ENCODE measurements at places on chromosomes 7 and 10.

- no peak for DNase-seq
These were observed 211.8 kb downstream of the FRMD4A start for GRCh38 chr10:14118953-14119352.

GRCh38 chr10:33353853-33354252 is 19.4 kb upstream of the NRP1 start:
- DNase-seq, result no peak

DNA sequence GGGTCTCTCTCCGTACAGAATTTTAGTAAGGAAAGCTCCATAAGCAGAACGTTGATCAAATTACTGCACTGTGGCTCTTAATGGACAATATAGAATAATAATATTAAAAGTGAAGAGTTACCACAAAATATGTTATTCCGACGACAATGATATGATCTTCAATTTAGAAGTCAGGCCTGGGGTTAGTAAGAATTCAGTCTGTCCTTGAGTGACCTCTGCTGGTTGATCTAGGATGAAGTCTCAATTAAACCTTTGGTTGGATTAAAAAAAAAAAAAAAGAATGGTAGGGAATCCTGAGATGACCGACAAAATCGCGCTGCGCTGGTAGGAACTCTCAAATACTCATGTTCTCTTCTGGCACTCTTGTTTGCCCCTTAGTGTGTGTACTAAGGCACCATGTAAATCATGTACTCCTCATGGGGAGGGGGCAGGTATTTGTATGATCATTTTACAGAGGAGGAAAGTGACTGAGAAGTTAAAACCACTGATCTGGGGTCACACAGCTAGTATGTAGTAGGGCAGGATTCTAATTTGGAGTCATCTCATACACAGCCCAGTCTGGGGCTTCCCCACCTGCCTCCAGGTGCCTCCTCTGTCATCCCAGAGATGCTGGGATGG is 161.3 kb upstream of the NPVF start:
- no peak for DNase-seq

GRCh38 chr10:88984525-88984924 is 6.1 kb upstream of the FAS start:
- DNase-seq, result no peak

- no peak for DNase-seq
These were observed 31.3 kb downstream of the LYZL2 start for GRCh38 chr10:30598105-30598776.

- DNase-seq, result no peak
These were observed 261.1 kb upstream of the CSTF2T start for GRCh38 chr10:51960494-51960895.

DNA sequence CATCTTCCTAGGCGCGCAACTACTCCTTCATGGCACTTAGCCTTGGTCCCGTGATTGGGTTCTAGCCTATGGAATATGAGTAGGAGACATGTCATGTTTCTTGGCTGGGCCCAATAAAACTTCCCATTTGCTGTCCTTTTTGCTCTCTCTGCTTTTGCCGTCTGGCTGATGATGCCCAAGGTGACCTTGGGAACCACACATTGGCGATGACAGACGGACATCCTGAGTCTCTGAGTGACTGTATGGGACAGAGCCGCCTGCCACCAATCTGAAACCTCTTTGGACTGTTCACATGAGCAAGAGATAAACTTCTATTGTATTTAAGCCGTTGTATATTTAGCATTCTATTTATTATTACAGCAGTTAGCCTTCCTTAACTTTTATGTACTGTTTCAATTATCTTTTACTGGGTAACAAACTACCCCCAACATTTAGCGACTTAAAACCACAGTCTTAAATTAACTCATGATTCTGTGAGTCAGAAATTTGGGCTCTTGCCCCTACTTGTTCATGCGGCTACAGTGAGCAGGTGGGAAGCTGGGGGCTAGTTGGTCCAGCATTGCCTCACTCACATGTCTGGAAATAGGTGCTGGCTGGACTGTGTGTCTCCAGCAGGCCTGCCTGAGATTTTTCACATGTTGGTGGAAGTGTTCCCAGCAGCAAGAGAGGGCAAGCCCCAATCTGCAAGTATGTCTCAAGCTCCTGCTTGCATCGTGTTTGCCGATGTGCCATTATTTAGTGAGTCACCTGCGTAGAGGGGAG is 71.7 kb downstream of the NOD1 start:
- no peak for DNase-seq

GRCh38 chr10:49613882-49614241 is at the start of gene CHAT:
Gene CHAT (plus strand): TSS chr10:49614037. CDS start chr10:49614190, 153 bp downstream.
- no peak for DNase-seq

- no peak for DNase-seq
These were observed 20.0 kb upstream of the ARPC1A start for GRCh38 chr7:99305473-99306260.

- DNase-seq, result no peak
These were observed 80.7 kb upstream of the PDCD4 start for GRCh38 chr10:110790913-110791506.

DNA sequence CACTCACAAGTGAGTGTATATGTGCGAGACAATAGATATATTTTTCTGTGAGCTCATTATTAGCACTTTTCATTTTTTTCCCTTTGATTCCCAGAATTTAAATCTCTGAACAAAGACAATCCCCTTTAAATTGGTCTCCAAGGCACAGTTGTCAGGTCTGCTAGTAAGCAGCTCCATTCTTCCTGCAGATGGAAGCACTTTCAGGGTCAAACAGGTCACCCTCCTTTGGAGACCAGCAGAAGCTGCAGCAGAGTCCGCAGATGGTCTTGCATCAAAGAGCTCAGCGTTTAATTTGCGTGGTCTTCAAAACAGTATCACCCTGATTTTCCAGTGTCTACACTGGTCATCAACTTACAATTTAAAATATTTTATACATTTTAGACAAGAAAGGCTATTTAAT is 543.8 kb downstream of the ARL4A start:
- no peak for DNase-seq

DNA sequence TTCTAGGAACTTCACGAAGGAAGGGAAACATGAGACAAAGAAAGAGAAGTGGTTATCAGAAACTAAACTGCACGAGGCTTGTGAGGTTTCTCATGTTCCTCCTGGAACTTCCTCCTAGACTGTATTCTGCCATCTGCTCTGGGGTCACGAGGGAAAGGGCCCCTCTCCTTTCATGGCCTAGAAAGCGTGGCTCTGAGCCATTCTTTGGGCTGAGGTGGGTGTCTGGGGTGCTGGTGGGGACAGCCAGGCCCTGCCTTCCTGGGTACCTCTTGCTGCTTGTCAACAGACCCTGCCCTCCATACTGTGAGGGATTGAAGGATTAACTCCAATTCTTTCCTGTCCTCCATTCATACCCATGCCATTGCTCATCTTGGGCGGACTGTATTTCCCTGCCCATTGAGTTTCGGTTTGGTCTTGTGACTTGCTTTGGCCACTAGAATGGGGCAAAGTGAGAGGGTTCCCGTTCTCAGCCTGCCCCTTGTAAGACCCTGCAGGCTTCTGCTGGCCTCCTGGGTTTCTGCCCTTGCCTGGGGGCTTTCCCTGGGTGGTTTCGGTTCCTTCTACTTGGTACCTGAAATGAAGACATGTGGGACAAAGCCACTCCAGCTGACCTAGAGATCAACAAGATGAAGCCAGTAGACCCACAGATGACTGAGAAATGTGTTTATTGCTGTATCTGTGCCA is 14.9 kb upstream of the GIMAP8 start:
- no peak for DNase-seq

DNA sequence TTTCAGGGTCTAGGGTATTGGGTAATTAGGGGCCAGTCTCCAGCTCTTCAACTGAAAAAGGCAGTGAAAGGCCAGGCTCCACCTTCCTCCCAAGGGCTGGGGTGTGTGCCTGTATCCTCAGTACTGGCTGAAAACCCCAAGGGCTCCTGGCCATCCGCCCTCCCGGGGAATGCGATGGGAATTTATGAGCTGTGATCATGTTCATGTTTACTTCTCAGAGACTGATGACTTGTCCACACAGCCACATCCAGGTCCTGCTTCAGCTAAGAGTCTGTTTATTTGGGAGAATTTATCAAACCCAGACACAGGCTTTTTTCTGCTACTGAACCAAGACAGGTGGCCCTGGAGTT is 91.7 kb downstream of the CCDC3 start:
- DNase-seq, result no peak

- DNase-seq, result no peak
These were observed 26.0 kb upstream of the TMEM140 start for GRCh38 chr7:135121868-135122267.
